Upper lobe of left lung (tissue), 6 donors: ENCODE measurements at places on chromosomes 1 and 21. TPM values are rescaled to one million over a fixed set of nuclear protein-coding genes. Genes with fewer than 3 reads are reported as not detected.

DNA sequence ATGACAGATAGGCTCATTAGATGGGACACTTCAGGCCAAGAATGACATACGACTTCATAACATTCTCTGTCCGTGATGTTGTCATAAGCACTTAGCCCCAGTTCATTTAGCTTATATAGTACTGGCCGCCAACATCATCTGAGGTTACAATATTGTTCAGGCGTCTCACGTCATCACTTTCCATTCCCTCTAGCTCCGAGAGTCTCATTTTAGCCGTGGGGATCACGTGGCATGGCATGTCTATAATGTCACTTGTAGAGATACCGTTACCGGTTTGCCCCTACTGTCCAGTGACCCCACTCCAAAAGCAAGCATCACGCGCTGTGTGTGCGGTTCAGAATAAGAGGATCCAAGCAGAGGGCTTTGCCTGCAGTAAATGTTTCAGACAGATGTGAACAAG lies 34.6 kb upstream of the HEATR1 start:
- H3K36me3 ChIP-seq, result no peaks in the 10 kb centered on the region
- no peak overlapping the region for H3K4me3 ChIP-seq
- no peaks in the 10 kb centered on the region for H3K4me1 ChIP-seq

DNA sequence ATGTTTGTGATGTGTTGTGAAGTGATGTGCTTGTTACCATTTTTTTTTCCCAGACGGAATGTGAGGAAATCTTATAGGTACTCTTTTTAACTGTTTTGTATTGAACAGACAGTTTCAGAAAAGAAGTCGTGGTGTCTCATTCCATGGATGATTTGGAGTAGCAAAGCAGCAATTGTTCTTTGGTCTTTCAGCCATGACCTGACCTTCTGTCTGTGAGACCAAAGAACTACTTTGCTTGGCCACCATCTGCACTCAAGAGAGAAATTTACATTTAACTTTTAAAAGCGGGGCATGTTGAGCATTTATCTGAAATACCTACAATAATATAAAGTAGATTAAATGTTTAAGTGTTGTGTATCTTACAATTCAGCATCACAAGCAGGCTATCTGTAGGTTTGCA lies 90.2 kb downstream of the SDCCAG8 start:
- H3K27ac ChIP-seq, result no peak overlapping the region
- H3K4me1 ChIP-seq, result no peaks in the 10 kb centered on the region
- no peak overlapping the region for H3K4me3 ChIP-seq
- peaks cover 8% of the 10 kb centered on the region for H3K36me3 ChIP-seq
- no peaks in the 10 kb centered on the region for H3K27me3 ChIP-seq
- DNase-seq, result no peak

DNA sequence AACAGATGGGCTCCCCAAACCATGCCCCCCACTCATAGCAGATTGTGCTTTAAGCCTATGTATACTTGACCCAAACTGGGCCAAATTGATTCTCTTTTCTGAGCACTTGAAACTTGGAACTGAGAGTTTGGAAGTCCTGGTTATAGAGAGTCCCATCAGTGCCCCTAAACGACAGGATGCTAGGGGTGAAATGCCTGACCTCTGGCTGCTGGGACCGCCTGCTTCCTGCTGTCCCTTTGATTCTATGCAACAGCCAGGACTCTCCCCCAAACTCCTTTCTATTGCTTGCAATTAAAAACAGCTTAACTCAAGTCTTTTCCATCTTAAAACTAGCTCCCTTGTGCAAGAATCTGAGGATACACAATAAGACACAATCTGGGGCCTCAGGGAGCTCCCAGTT lies 4.7 kb downstream of the C1orf210 start:
- H3K27me3 ChIP-seq, result no peaks in the 10 kb centered on the region
- H3K4me3 ChIP-seq, result no peak overlapping the region
- H3K27ac ChIP-seq, result no peak overlapping the region
- no peaks in the 10 kb centered on the region for H3K36me3 ChIP-seq
- peaks cover 24% of the 10 kb centered on the region for H3K4me1 ChIP-seq

GRCh38 chr1:91501523-91501851 lies 836 bp downstream of the CDC7 start:
- DNase-seq, result no peak
- H3K27ac ChIP-seq, result peak overlapping the region; percentile 82
- peaks cover 14% of the 10 kb centered on the region for H3K4me1 ChIP-seq
- H3K4me3 ChIP-seq, result peak overlapping the region; percentile 40

- H3K4me1 ChIP-seq, result no peaks in the 10 kb centered on the region
- H3K27ac ChIP-seq, result no peak overlapping the region
- no peaks in the 10 kb centered on the region for H3K36me3 ChIP-seq
- H3K27me3 ChIP-seq, result no peaks in the 10 kb centered on the region
- DNase-seq, result no peak
These were observed 16.6 kb upstream of the GSTM4 start for GRCh38 chr1:109639063-109639840.

DNA sequence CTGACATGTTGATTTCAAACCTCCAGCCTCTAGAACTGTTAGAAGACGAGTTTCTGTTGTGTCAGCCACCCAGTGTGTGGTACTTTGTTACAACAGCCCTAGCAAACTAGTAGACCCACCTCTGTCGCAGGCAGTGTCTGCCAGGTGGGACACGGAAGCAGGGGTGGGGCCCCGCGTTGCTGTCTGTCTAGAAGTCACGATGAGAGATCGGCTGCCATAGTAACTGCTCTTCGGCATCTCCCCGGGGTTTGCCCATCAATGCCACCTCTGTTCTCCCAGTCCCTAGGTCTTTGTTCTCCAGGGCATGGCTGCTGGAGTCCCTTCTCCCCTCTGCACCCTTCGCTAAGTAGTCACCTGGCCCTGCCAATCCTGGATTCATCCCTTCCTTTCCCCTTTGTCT lies 15.2 kb upstream of the CLSTN1 start:
- no peaks in the 10 kb centered on the region for H3K36me3 ChIP-seq
- DNase-seq, result no peak
- no peak overlapping the region for H3K4me3 ChIP-seq

GRCh38 chr1:228016653-228017355 lies 10.0 kb downstream of the WNT3A start:
- H3K4me3 ChIP-seq, result no peak overlapping the region
- H3K27me3 ChIP-seq, result no peaks in the 10 kb centered on the region
- H3K36me3 ChIP-seq, result no peaks in the 10 kb centered on the region
- no peak for DNase-seq

GRCh38 chr1:15236321-15236721 lies 10.7 kb upstream of the FHAD1 start:
- no peak overlapping the region for H3K27ac ChIP-seq
- H3K27me3 ChIP-seq, result no peaks in the 10 kb centered on the region
- no peaks in the 10 kb centered on the region for H3K4me1 ChIP-seq
- H3K36me3 ChIP-seq, result no peaks in the 10 kb centered on the region
- H3K4me3 ChIP-seq, result no peak overlapping the region

DNA sequence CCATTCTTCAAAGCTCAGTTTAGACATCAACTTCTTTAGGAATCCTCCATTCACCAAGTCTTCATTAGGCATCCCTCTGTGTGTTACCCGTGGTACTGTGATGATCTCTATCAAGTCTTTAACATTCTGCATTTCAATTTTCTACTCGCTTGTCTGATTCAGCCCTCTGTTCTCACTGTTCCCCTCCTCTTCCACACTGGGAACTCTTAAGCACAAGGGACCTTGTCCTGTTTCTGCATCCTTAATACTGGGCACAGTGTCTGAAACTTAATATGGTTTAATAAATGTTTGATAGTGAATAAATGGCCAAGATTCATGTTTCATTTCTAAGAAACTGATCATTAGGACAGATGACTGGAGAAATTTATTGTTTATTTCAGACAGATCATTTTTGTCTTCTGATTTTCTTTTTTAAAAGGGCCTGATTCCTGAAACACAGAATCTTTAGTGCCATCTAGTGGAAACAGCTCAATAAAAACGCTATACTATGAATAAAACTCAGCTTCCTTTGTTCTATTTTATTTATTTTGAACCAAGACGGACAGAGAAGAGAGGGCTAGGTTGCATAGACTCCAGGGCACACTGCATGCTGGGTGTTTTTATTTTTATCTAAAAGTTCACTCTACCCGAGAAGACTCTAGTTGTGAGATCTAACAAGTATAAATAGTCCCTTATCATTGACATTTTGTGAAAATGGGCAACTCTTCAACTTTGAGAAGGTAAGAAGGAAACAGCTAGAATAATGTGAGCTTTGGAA lies 7.0 kb upstream of the TRIM45 start:
- H3K4me1 ChIP-seq, result peaks cover 14% of the 10 kb centered on the region
- no peaks in the 10 kb centered on the region for H3K27me3 ChIP-seq
- no peaks in the 10 kb centered on the region for H3K36me3 ChIP-seq

DNA sequence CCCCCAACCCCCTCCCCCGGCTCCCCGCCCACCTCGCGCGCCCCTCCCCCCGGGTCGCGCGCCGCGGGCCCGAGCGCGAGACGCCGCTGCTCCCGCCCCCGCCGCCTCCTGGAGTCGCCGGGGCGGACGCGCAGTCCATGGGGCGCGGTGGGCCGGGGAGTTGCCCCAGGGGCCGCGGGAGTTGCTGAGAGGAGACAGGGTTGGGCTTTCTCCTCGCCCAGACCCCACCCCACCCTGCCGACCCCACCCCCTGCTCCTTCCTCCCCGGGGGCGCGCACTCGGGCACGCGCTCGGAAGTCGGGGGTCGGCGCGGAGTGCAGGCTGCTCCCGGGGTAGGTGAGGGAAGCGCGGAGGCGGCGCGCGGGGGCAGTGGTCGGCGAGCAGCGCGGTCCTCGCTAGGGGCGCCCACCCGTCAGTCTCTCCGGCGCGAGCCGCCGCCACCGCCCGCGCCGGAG lies at the start of gene LAMC1:
Gene LAMC1 (plus strand): TSS at position 275 of the 455 bp plus-strand sequence. CDS start 297 bp downstream, outside the sequence.
- H3K36me3 ChIP-seq, result no peaks in the 10 kb centered on the region
- DNase-seq, result peak; percentile 93
- H3K27ac ChIP-seq, result peak within 1 kb of the TSS; percentile 97
- H3K4me1 ChIP-seq, result peaks cover 26% of the 10 kb centered on the region

GRCh38 chr1:181898773-181899172 lies 162.7 kb downstream of the ZNF648 start:
- H3K36me3 ChIP-seq, result no peaks in the 10 kb centered on the region
- H3K4me1 ChIP-seq, result no peaks in the 10 kb centered on the region
- no peak for DNase-seq
- no peak overlapping the region for H3K27ac ChIP-seq
- no peaks in the 10 kb centered on the region for H3K27me3 ChIP-seq
- no peak overlapping the region for H3K4me3 ChIP-seq

DNA sequence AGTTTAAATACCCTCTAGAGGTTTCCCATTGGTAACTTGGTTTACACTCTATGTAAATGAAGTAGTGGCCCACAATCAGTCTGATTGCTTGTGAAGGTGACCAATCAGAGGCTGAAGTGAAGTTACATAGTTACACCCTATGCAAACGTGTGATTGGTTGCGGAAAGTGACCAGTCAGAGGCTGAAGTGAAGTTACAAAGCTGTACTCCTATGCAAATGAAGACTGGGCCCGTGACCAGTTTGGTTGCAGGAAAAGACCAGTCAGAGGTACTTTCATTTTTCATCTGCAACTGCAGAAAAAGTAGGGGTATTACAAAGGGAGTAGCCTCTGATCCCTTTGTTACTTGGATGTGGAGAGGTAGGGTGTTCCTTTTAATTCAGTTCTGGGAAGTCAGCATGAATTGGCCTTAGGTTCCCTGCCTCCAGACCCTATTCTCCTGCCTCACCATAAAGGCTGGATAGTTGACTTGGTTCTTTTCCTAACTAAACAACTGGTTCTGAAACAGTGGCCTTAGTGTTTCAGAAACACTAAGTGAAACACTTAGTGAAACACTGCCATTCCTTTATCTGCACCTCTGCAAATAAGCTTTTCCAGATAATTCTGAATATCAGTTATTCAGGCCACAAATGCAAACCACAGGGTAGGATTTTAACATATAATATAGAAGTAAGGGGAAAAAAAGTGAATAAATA lies 39.3 kb downstream of the MAGI3 start:
- no peak overlapping the region for H3K4me3 ChIP-seq
- H3K36me3 ChIP-seq, result no peaks in the 10 kb centered on the region
- H3K27me3 ChIP-seq, result no peaks in the 10 kb centered on the region

- H3K36me3 ChIP-seq, result no peaks in the 10 kb centered on the region
- H3K27ac ChIP-seq, result no peak overlapping the region
- peaks cover 18% of the 10 kb centered on the region for H3K4me1 ChIP-seq
- DNase-seq, result no peak
These were observed 79.1 kb upstream of the ARTN start for GRCh38 chr1:43854473-43854872.

DNA sequence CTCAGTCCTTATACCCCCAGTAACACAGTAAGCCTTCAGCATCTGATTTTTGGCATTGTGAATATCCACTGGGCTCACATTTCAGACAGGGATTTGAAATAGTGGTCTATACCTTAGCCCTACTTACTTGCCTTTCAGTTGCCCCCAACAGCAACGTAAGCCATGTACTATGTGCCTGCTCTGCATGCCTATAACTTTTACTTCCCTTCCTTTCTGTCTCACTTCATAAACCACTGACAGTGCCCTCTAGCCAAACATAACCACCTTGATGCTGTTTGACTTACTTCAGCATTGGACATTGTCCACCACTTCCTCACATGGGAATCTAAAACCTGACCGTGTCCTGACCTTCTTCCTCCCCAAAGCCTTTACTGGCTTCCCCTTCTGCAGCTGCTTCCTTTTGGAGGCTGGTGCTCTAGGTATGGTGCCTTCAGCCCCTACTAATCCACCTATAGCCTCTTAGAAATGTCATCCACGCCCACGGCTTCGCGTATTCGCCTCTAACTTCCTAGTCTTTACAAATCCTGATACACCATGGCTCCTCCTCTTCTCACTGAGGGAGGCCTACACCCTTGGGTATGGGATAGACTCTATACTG lies 3.6 kb upstream of the ZNF672 start:
- H3K27ac ChIP-seq, result no peak overlapping the region
- peaks cover 21% of the 10 kb centered on the region for H3K4me1 ChIP-seq
- no peak for DNase-seq
- no peaks in the 10 kb centered on the region for H3K36me3 ChIP-seq

- no peaks in the 10 kb centered on the region for H3K27me3 ChIP-seq
- H3K4me3 ChIP-seq, result no peak overlapping the region
- no peaks in the 10 kb centered on the region for H3K4me1 ChIP-seq
- no peaks in the 10 kb centered on the region for H3K36me3 ChIP-seq
- H3K27ac ChIP-seq, result no peak overlapping the region
These were observed 35.3 kb upstream of the DMRTA2 start for GRCh38 chr1:50458507-50458906.

GRCh38 chr1:17746920-17747319 lies 8.2 kb upstream of the ACTL8 start:
- no peaks in the 10 kb centered on the region for H3K27me3 ChIP-seq
- no peaks in the 10 kb centered on the region for H3K36me3 ChIP-seq

DNA sequence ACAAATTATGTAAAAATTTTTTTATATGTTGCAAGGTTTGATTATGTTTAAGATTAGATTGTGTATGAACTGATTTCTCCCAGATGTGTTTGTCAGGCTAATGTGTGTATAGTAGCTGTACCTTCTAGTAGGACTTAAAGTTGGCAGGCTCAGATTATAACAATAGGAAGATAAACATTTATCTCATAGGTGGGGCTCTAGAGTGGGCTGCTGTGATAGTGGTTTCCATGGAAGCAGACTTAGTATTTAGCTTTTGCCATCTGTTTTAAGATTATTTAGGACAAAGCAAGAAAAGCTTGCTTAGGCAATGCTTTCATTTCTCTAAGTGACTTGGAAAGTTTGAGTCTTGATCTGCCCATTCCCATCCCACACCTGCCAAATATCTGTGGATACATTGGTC lies 187.7 kb upstream of the CACYBP start:
- H3K4me3 ChIP-seq, result no peak overlapping the region
- no peaks in the 10 kb centered on the region for H3K36me3 ChIP-seq

The PLEKHN1 gene
- total RNA-seq, result 2.9 TPM

The SLC44A3 gene
- 15.3 TPM for total RNA-seq

The TRIM45 gene
- total RNA-seq, result 0.30 TPM

The TEDDM1 gene
- not detected for total RNA-seq

The GART gene
- total RNA-seq, result 60.3 TPM

The SRGAP2B gene
- total RNA-seq, result 12.5 TPM
